ENCODE measurements at places on chromosomes 5 and 9.

DNA sequence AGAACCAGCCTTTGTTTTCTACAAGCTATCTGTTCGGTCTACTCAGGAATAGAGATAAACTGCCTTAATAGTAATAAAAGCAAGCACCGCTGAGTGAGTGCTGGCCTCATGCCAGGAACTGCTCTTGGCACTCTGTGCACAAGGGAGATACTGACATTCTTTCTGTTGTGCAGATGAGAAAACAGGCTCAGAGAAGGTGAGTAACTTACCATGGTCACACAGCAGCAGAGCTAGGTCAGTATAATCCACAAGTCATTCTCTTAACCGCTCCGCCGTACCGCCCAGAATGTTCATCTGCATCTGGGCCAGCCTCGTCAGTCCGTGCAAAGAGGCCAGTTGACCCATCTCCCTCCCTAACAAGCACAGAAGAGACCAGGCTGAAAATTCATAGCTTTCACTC lies 27.4 kb downstream of the QRFP start:
- no peak for DNase-seq

DNA sequence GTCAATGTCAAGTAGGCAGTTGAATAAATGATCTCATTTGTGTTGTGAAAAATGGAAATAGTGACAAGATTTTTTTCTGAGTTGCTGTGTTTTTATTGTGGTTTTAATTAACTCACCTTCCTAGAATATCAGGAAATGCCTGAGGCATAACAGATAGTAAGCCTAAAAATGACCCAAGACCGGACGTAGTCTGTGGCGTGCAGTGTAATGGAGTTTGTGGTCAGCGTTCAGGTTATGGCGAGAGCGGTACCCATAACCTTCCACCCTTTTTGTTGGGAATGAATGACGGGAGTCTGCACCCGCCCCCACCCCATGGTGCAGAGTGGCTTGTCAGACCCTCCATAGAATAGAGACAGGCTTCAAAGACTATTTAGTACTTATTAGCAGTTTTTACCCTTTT lies 119.3 kb downstream of the GALNT10 start:
- peak; percentile 3 for DNase-seq

DNA sequence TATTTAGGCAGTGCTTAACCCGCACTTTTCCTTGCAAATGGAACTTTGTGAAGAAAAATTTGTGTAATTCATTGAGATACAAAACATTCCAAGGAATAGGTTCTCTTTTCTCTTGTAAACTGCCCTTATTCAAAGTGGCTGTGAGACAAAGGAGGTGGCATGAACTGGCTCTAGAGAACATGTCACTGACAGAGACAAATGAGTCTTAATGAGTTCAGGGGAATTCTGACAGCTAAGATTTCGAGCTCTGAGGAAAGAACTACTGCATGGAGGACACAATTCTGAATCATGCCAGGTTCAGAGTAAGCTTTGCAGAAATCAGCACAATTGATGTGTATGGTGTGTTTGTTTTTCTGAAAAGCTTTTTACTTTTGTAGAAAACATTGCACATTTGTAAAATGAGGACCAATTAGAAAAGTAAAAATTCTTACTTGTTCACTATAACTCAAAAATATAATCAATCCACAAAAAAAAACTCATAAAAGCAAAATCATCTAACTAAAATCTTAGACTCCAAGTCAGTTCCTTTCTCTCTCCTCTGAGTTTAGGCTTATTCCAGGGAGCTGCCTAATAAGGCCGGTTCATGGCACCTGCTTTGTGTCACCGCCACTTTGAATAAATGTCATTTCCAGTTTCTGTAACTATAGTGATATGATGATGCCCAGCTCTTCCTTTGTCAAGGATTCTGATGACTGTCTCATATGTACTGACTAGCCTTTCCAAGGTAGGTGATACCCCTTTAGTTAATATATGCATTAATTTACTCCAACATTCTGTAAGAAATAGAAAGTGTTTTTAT lies 163.2 kb downstream of the HCN1 start:
- DNase-seq, result no peak

DNA sequence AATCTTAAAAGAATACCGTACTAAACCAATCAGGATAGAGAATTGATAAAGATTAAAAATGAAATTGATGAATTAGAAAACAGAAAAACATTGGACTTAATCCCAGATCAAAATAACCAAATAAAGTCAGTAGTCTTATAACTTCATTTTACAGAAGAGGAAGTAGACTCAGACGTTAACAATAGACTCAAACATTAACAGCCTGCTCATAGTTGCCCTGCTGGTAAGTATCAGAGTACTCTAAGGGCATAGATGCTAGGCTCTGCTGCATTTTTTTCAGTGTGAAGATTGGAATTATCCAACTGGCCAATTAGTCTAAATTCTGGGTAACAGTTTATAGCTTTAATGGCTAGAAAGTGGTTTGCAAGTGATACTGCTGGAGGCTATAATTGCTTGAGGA lies 42.9 kb downstream of the ADGRV1 start:
- DNase-seq, result no peak

DNA sequence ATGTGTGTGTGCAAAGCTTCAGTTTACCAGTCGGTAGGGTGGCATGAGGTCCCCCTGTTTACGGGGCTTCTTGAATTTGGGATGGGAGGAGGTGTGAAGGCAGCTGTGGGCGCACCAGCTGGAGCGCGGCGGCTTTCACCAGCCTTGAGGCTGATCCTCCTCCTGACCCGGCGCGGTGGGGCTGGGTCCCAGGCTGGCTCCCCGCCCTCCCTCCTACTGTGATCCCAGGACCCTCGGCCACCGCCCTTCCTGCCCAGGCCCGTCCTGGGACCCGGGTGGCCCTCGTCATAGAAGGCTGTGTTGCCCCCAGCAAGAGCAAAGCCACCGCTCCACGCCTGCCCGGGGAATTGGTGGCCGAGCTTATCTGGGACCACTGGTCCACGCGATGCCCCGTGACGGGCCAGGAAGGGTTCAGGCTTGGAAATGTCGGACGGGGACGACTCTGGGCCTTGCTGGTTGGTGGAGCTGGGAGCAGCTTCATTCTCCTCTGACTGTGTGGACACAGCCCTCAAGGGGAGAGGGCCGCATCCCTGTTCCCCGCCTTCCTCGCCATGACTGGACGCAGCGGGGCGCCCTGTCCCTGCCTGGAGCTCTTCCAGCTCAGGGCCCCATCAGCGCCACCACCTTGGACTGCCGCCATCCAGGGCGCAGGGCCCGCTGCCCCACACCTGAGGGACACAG lies 271.1 kb upstream of the IRX1 start:
- DNase-seq, result no peak

DNA sequence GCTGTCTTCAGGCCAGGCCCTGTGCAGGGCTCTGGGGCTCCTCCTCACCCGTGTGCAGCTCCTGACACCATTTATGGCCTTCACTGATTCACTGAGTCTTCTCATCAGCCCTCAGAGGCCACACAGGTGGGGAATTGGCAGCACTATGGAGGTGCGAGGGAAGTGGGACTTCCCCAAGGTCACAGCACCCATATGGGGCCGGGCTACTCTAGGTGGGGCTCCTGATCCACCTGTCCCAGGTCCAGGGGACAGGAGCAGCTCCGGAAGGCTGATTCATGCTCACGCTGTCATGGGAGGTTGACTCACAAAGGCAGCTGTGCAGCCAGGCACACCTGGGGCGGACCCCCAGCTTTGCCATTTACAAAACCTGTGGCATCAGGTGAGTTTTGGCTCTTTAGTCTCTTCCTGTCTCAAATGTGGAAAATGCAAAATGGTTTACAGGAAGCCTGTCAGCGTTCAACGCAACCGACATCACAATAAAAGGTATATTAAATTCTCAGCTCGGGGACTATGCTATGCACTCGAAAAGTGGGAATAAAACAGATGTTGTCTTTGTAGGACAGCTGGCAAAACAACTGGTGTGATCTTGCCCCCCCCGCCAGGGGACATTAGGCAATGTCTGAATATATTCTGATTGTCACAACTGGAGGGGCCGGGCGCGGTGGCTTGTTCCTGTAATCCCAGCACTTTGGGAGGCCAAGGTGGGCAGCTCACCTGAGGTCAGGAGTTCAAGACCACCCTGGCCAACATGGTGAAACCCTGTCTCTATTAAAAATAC lies 15.0 kb downstream of the NAIF1 start:
- DNase-seq, result no peak
